ENCODE measurements at places on chromosomes 3 and 15. TPM values are rescaled to one million over a fixed set of nuclear protein-coding genes. Genes with fewer than 3 reads are reported as not detected.

Gene SH2D7
- total RNA-seq, result not detected

Gene TIGIT
- not detected for total RNA-seq

Gene CD200R1
- 0.82 TPM for total RNA-seq

Gene MESP2
- not detected for total RNA-seq

Gene C3orf18
- total RNA-seq, result 12.6 TPM
